ENCODE measurements at places on chromosomes 1 and 21.

DNA sequence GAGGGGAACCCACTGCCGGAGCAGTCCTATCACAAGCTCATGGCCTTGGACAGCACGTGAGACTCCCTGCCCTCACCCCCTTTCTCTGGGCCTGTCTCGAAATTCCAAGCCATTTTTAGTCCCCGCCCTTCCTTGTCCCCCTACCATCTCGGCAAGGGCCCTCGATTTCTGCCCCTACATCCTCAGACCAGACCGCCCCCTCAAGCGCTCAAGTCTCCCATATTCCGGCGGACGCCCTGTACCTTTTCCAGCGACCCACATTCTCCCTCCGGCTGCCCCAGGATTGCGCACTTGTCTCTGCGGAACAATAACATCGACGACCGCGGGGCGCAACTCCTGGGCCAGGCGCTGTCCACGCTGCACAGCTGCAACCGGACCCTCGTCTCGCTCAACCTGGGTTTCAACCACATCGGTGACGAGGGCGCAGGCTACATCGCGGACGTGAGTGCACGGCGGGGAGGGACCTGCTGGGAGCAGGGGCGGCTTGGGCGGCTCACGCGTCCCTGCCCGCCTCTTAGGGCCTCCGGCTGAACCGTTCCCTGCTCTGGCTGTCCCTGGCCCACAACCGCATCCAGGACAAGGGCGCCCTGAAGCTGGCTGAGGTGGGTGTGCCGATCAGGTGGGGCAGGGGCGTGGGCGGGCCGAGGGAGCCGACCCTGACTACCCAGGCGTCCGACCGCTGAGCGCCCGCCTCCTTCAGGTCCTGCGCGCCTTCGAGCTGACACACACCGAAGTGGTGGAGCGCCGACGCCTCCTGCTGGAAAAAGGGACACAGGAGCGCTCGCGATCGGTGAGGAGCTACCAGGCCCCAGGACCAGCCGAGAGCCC, 7.0 kb downstream of the LRRC71 start:
- DNase-seq, result no peak

- DNase-seq, result peak; percentile 68
These were observed 77.9 kb downstream of the PSMG1 start for GRCh38 chr21:39105341-39105765.

DNA sequence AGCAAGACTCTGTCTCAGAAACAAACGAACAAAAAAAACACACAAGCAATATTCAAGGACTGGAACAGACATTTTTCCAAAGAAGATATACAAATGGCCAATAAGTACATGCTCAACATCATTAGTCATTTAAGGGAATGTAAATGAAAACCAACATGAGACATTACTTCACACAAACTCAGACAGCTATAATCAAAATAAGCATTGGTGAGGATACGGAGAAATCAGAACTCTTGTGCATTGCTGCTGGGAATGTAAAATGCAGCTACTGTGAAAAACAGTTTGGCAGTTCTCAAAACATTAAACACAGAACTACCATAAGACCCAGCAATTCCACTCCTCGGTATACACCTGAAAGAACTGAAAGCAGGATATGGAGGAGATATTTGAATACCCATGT, 15.4 kb downstream of the NOL9 start:
- DNase-seq, result no peak

- no peak for DNase-seq
These were observed 5.3 kb downstream of the DENND2D start for GRCh38 chr1:111195002-111195684.

DNA sequence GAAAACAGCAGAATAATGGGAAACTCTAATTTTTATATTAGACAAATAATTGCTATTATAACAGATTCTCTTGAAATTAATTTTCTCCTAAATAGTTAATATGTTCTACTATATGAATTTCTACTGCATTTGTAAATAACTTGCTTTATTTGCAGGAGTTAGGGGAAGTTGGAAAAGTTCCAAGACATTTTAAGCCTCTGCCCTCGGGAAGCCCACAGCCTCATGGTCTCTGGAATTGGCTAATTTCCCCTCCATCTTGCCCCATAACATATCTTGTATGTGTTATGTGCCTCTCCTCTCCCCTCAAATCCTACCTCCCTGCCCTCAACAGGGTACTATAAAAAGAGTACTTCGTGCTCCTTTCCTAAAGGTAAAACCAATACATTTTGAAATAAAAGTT, 271.4 kb upstream of the NR5A2 start:
- DNase-seq, result peak; percentile 57

GRCh38 chr1:70140343-70140742, 65.0 kb downstream of the LRRC40 start:
- no peak for DNase-seq
